ENCODE measurements at places on chromosomes 7 and 10.

- DNase-seq, result no peak
These were observed 239.3 kb upstream of the SEMA3C start for GRCh38 chr7:81158189-81158588.

DNA sequence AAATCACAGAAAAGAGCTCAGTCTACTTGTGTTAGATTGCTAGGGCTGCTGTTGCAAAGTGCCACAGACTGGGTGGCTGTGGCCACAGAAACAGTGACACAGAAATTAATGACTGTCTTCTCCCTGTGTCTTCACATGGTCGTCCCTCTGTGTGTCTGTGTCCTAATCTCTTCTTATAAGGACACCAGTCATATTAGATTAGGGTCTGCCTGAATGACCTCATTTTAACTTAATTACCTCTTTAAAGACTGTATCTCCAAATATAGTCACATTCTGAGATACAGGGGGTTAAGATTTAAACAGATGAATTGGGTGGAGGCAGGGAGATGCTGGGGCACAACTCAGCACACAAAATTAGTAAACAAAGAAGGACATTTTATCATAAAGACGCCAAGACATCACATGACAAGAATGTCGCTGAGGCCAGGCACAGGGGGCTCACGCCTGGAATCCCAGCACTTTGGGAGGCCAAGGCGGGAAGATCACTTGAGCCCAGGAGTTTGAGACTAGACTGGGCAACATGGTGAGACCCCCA lies 23.3 kb upstream of the PARD3 start:
- DNase-seq, result no peak

- no peak for DNase-seq
These were observed 991.4 kb downstream of the CCSER2 start for GRCh38 chr10:85319826-85320225.

GRCh38 chr7:149729586-149729982 lies 43.8 kb downstream of the ZNF467 start:
- no peak for DNase-seq

DNA sequence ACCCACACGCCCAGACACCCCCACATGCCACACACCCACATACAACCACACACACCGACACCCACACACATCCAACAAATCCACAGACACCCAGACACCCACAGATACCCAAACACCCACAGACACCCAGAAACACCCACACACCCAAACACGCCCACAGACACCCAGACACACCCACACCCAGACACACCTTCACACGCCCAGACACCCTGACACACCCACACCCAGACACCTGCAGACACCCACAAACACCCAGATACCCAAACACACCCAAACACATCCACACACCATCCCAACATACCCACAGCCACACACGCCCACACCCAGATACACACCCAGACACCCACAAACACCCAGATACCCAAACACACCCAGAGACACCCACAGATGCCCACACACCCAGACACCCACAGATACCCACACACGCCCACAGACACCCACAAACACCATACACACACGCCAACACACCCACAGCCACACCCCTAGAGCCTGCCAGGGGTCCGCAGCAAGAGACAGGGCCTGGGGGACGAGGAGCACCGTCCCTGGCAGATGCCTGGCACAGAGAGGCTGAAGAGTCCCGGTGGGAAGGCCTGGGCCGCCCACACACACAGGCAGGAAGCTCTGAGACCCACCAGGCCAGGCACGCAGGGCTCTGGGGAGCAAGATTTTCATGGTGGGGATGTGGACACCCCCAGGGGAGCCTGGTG lies 28.5 kb downstream of the CYP2W1 start:
- no peak for DNase-seq

- DNase-seq, result no peak
These were observed 410.0 kb downstream of the HTR7 start for GRCh38 chr10:90447831-90448230.

DNA sequence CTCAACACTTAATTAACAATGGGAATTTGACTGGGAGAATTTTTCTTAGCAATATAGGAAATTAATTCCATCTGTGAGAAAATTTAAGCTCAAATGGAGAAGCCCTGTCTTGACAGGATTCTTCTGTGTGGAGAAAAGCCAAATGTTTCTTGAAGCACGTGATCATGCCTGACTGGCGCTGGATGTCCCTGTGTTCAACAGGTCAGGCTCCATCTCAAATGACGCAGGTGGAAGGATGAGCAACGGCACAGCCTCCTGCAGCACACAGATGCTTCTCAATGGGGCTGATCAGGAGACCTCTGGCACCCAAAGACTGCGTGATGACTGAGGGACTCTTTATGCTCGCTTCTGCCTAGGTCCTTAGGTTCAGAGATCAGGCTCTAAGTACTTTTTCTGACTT lies 143.8 kb downstream of the RSU1 start:
- DNase-seq, result no peak

- DNase-seq, result no peak
These were observed 2.2 kb downstream of the MORN4 start for GRCh38 chr10:97631098-97631497.

DNA sequence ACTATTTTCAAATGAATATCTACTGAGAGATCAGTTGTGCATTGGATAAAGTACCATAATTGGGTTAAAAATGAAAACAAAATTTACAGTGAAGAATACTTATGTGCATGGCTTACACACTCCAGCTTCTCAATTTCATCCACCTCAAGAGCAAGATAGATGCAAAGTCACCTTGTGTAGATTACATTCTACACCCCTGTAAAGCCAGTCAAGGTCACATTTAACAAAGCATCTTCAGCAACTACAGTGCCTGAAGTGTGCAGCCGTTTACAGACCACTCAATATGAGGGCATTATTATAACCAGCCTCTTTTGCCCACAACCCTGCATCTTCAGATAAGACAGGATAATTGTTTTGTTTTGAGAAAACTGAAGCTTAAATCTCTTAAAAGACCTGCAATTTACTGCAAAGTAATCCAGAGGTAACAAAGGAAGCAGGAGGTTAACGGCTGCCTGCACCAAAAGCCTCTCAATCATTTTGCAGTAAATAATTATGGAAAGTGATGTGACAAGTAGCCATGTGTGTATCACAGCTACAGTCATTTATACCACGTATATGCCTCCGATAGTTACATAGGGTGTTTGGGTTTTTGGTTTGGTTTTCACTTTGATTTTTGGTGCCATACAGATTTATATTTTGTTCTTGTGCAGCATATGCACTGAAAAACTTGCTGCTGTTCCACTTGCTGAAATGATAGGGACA lies 4.9 kb downstream of the PURB start:
- no peak for DNase-seq

DNA sequence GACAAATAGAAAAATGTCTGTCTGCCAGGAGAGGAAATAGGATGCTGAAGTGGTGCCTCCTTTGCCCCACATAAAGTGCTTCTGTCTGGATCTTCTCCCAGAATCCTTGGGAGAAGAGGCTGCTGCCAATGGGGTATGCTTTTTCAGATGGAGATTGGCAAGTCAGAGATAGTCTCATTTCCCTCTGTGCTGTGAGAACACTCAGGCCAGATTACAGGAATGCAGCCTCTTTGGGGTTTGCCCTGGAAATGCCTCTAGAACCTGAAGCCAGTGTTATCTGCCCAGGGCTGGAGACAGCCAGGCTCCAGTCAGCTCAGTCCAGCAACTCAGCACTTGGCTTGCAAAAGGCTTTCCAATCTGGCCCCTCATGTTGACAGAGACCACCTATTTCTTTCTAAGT lies 119.1 kb upstream of the PHYHIPL start:
- DNase-seq, result no peak

- no peak for DNase-seq
These were observed 19.1 kb downstream of the PDE1C start for GRCh38 chr7:32051128-32051527.

- no peak for DNase-seq
These were observed 52.3 kb downstream of the CCDC71L start for GRCh38 chr7:106608661-106609060.

- DNase-seq, result no peak
These were observed 2.1 kb downstream of the CLDN15 start for GRCh38 chr7:101235522-101235921.

DNA sequence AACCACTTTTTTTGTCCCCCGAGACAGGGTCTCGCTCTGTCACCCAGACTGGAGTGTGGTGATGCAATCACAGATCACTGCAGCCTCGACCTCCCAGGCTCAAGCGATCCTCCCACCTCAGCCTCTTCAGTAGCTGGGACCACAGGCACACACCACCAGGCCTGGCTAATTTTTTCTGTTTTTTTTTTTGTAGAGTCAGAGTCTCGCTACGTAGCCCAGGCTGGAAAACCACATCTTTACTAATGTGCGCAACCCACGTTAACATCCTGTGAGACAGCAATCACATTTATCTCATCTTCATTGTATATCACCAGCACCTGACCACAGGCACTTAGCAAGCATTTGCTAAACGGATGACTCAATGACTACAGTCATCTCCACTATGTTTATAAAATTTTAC lies 77.8 kb upstream of the ATP6V0A4 start:
- peak; percentile 91 for DNase-seq

- DNase-seq, result no peak
These were observed 237.7 kb downstream of the USP6NL start for GRCh38 chr10:11373717-11374171.

- no peak for DNase-seq
These were observed 54.5 kb downstream of the CCNY start for GRCh38 chr10:35390843-35391152.

DNA sequence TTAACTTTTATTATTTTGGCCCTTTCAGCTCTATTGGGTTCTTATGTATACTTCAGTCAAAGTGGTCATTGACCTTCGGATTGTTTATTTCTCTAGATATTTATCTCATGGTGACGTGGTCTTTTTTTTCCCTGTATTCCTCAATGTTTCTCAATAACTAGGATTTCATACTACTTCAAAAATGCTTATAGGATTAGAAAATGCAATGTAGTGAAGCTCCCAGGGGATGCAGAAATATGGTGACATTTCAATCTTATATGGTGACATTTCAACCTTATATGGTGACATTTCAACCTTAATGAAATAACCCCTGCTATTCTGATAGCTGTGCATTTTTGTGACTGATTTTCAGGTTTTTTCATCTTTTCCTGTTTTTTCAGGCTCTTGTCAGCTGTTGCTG lies 51.4 kb downstream of the CHRM2 start:
- DNase-seq, result no peak

DNA sequence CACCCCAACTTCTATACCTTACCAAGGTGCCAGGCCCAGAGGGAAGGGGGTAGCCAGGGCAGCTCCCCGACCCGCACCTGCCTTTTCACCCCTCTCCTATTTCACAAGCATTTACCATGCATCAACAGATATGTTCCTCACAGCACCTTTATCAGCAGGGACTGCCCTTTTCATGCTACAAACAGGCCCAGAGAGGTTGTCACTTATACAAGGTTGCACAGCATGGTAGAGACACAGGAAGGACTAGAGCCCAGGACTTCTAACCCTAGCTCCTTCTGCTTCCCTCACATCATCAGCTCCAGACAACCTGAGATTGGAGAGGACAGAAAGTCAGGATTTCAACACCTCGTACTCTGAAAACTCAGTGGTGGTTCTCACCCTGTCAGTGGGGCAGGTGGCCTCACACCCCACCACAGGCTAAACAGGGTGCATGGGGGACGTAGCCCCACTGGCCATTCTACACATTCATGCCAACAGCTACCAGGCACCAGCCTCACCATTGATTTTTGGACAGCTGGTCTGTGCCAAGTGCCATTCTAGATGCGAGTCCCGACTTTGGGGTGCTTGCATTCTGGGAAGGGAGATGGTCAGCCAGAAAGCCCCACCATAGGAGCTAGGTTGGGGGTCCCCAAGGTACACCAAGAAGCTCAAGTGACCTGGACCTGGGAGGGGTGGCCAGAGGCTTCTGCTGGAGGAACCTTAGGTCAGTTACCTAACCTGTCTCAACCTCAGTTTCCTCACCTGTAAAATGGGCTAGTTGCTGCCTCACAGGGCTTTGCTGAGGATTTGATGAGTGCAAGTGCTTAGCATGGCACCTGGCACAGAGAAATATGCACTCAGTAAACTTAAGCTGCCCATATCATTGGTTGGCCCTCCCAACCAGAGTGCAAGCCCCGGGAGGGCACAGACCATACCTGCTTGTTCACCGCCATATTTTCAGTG lies 38.4 kb downstream of the CHST3 start:
- DNase-seq, result no peak

DNA sequence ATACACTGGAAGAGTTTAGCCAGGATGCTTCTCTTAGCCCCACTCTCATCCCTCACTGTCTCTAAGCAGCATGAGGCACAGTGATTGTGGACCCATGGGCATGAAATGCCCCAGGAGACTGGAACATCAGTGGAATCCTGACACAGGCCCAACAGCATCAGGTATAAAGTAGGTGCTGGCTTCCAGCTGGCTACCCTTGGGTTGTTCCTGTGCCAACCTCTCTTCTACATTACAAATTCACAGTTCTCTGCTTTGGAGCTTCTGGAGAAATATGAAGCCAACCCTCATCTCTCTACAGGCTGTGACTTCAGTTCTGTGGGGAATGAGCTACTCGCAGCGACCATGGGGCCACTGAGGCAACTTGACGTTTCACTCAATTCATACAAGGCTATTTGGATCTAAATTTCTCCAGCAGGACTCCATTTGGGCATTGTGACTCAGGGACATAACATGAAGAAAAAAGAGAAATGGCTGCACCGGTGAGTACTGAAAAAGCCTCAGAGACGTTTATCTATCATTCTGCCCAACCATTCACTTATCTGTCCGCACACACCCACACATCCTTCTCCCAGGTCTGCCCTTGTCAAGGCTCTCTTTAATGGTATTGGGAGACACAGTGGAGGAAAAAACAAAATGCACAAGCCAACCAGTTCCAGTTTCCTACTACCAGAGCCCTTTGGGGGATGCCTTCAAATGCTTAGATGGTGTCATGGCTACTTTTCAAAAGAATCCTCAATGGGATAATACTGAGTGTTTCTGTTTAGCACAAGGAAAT lies 35.4 kb upstream of the TM9SF3 start:
- no peak for DNase-seq
